ENCODE measurements at places on chromosomes 3 and 15.

DNA sequence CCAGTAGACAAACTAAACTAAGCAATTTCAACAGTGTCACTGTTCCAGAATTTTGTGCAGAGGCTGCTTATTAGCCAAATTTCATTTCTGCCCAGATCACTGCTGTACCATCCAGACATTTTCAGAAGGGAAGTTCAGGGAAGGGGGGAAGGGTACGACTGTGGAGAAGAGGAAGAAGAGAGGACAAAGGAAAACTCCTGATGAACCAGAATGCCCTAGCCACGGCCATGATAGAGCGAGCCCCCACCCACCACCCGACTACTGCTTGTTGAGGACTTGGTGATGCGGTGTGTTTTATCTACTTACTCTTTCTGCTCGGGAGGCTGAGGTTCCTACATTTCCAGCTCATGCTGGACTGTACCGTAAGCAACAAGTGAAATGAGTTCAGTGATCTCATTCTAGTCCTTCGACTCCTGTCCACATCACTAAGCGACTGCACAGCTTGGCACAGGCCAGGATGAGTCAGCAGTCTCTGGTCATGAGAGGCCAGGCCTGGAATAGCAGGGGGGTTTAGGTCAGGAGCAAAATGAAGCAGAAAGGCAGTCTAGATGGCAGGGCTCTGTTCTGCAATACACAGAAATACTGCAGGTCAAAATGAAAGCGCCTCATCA is 330.8 kb downstream of the TIGIT start:
- peaks cover 13% of the 10 kb centered on the region for H3K36me3 ChIP-seq
- no peaks in the 10 kb centered on the region for H3K27me3 ChIP-seq
- H3K27ac ChIP-seq = no peak overlapping the region
- peaks cover 26% of the 10 kb centered on the region for H3K4me1 ChIP-seq
- no peak for DNase-seq

- no peak for DNase-seq
- H3K27ac ChIP-seq = no peak overlapping the region
- no peaks in the 10 kb centered on the region for H3K27me3 ChIP-seq
- H3K4me3 ChIP-seq = no peak overlapping the region
- no peaks in the 10 kb centered on the region for H3K36me3 ChIP-seq
Observed at GRCh38 chr15:59295261-59296001, 77.2 kb downstream of the MYO1E start.

- no peak overlapping the region for H3K27ac ChIP-seq
- H3K36me3 ChIP-seq = peaks cover 99% of the 10 kb centered on the region
- H3K27me3 ChIP-seq = no peaks in the 10 kb centered on the region
- DNase-seq = no peak
Observed at GRCh38 chr3:154304936-154305335, 19.4 kb downstream of the DHX36 start.

DNA sequence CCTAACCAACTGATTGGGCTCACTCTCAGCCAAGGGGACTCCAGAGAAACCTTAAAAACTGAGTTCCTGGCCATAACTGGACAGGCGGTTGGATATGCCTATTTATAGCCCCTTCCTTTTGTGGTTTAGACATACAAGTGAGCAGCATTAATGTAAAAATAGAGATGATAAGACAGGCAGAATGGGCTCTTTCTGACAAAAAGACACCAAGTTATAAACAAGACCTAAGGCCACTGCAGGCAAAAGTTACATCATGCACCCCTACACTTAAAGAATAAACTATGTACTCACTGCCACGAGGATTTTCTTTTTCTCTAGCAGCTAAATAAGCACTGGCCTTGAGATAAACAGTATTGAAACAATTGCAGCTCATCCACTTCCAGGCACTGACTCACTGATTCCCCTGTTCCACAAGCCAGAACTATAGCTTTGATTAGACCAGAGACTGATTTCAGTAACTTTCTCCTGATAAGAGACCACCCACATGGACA is 30.1 kb downstream of the SUCNR1 start:
- no peaks in the 10 kb centered on the region for H3K27me3 ChIP-seq
- peaks cover 11% of the 10 kb centered on the region for H3K4me1 ChIP-seq
- H3K27ac ChIP-seq = no peak overlapping the region
- H3K4me3 ChIP-seq = no peak overlapping the region
- DNase-seq = no peak
- no peaks in the 10 kb centered on the region for H3K36me3 ChIP-seq

DNA sequence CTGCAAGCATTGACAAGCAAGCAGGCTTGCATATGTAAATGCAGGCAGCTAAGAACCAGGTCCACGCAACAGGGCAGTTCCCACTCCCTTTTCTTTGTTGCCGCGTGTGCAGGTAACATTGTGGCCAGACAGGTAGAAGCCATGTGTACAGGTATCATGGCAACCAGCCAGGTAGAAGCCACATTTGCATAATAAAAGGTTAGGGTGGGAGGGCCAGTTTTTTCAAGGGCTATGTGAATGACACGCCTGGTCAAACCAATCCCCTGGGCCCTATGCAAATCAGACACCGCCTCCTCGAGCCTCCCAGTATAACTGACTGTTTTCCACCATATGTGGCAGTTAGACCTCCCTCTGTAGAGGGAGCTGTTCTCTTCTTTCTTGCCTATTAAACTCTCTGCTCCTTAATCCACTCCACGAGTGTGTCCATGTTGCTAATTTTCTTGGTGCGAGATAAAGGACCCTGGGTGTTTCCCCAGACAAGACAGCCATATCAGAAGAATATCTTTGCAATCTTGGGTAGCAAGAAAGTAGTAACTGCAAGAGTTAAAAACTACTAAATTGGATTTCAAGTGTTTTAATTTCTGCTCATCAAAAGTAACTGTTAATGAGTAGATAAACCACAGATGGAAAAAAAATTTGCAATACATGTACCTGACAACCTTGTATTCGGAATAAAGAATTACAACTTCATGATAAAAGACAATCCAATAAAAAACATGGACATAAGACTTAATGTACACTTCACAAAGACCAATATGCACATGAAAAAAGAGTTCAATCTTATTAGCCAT is 21.8 kb downstream of the PCOLCE2 start:
- no peaks in the 10 kb centered on the region for H3K36me3 ChIP-seq
- no peak for DNase-seq
- H3K4me3 ChIP-seq = no peak overlapping the region
- peaks cover 9% of the 10 kb centered on the region for H3K4me1 ChIP-seq
- peaks cover 9% of the 10 kb centered on the region for H3K27me3 ChIP-seq
- no peak overlapping the region for H3K27ac ChIP-seq

DNA sequence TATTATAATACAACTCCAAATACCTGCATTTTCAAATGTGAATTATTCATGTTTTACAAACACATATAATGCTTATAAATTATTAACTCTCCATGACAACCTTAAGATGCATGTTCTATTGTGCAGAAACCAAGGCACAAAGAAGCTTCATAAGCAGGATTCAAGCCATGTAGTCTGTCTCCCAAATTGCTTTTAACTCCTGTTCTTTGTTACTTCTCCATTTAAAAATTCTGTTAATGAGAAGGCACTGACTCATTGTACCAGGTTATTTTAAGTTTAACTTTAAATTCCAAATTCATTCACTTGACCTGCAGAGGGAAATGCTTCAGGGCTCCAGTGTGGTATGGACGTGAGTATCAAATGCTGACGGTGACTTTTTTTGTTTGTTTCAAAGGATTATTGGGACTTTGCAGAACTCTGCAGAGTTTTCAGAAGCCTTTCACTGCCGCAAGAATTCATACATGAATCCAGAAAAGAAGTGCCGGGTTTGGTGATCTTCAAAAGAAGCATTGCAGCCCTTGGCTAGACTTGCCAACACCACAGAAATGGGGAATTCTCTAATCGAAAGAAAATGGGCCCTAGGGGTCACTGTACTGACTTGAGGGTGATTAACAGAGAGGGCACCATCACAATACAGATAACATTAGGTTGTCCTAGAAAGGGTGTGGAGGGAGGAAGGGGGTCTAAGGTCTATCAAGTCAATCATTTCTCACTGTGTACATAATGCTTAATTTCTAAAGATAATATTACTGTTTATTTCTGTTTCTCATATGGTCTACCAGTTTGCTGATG is 100.0 kb downstream of the MME start:
- H3K4me1 ChIP-seq = peaks cover 6% of the 10 kb centered on the region
- DNase-seq = no peak
- H3K27ac ChIP-seq = no peak overlapping the region
- no peak overlapping the region for H3K4me3 ChIP-seq

DNA sequence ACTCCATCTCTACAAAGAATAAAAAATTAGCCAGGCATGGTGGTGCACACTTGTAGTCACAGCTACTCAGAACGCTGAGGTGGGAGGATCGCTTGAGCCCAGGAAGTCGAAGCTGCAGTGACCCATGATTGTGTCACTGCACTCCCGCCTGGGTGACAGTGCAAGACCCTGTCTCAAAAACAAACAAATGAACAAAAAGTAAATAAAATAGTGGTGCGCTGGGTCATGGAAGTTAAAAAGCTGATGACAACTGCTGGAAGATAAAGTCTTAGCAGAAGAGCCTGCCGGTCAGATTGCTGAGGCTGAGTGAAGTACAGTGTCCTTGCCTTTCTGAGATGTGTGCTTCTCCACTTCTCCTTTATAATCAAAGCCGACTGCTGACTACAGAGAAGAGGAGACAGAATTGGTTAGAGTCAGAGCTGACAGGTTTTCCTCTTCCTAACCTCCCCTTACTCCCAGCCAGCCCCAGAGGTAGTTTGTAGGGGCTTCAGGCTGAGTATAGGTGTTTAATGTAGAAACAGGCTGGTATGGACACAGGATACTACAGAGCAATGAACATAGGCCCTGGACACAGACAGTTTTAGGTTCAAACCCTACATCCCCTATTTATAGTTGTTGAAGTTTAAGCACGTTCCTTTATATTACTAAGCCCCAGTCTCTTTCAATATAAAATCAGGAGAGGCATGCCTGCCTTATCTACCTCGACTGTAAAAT is 17.9 kb downstream of the HCLS1 start:
- peaks cover 85% of the 10 kb centered on the region for H3K36me3 ChIP-seq
- no peaks in the 10 kb centered on the region for H3K27me3 ChIP-seq
- DNase-seq = no peak

DNA sequence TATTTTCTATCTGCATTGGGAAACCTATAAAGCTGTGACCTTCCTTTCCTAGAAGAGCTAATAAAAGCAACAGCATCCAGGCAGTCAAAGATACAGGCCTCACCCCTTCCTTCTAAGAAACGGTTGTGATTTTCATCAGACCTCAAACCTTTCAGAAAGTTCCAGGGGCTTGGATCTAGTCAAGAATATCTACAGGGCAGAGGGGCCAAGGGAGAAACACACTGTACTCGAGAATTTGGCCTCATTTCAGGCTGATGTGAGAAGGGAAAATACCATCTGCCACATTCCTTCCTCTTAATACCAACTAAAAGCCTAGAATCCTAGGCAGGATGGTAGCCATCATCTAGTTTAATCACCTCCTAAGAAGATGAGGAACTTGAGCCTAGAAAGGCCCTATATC is 24.5 kb upstream of the BCL6 start:
- no peaks in the 10 kb centered on the region for H3K27me3 ChIP-seq
- H3K4me3 ChIP-seq = no peak overlapping the region
- peaks cover 48% of the 10 kb centered on the region for H3K4me1 ChIP-seq

DNA sequence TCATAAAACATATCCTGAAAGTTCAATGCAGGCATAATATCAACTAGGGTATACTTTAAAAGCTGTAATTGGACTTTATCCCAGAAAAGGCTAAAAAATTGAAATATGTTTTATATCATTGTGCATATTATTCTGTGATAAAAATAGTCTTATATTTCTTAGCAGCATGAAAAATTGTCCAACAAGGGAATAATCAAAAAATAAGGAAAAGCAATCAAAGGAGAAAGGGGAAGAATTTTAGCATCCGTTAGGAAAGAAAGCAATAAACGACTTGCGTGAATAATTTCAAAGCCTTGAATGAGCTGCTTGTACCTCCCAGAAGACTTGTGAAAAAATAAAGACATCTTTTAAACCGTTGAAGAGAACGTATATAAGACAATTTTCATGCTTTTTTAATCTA is 1369.8 kb upstream of the GBE1 start:
- no peak overlapping the region for H3K4me3 ChIP-seq
- H3K4me1 ChIP-seq = no peaks in the 10 kb centered on the region
- DNase-seq = no peak
- H3K36me3 ChIP-seq = no peaks in the 10 kb centered on the region

DNA sequence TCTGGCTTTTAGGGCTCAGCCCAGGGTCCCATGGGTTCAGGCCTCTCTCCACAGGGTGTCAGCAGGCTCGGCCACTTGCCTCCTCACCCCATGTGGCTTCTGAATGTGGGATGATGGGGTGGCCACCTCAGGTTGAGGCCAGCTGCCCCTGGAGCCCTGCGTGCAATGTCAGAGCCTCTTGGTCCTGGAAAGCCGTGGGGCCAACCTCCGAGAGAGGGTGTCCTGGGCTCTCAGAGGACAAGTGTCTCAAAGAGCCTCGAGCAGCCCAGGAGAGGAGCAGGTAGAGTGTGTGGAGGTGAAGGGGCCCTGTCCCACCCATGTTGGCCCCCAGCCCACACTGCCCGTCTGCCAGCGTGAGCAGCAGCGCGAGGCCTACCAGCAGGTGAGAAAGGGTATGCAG is 86.0 kb downstream of the PLXNA1 start:
- no peaks in the 10 kb centered on the region for H3K4me1 ChIP-seq
- H3K36me3 ChIP-seq = no peaks in the 10 kb centered on the region
- no peak overlapping the region for H3K27ac ChIP-seq
- no peak for DNase-seq
- no peak overlapping the region for H3K4me3 ChIP-seq
- H3K27me3 ChIP-seq = peaks cover 39% of the 10 kb centered on the region

DNA sequence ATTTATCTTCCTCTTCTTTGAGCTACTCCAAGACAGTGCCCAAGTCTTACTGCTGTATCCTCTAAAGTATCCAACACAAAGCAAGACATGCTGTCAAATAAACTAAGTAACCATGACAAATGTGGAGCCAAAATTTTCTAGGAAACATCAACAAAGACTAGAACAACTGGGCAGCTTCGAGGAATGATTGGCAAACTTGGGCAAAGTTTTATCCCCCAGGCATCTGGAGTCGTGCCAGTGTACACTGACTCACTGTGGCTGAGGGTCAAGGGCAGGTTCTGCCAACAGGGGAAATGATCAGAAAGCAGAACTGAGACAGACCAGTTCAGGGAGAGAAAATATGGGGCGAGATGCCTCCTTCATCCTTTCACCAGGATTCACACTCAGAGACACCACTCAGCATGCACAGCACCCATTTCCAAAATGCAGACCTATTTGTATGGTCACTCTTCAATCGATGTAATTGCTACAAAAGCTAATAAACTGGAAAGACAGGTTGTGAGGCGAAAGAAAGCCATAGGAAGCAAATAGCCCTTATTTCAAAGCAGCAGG is 65.8 kb downstream of the MB21D2 start:
- H3K36me3 ChIP-seq = no peaks in the 10 kb centered on the region
- peak overlapping the region; percentile 10 for H3K27ac ChIP-seq
- no peak overlapping the region for H3K4me3 ChIP-seq
- no peak for DNase-seq

DNA sequence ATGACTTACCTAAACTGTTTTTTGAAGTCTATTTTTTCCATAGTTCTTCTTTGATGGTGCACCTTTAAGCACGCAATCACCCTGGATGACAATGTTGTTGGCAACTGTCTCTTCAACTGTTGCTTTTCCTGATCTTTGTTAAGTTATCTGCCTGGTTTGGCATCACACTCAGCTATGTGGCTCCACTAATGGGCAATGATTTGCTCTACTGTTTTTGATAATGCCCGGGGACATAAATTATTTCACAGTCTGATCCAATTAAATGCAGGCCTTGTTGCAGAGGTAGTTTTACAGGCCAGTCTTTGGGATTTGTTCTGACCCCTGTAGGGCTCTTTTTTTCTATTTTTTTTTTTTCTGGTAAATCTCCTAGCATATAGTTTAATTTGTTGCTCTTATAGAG is 436.3 kb downstream of the ZNF385D start:
- H3K4me1 ChIP-seq = no peaks in the 10 kb centered on the region
- no peak overlapping the region for H3K27ac ChIP-seq
- H3K4me3 ChIP-seq = no peak overlapping the region

- H3K36me3 ChIP-seq = no peaks in the 10 kb centered on the region
- no peak overlapping the region for H3K27ac ChIP-seq
- DNase-seq = no peak
- H3K4me1 ChIP-seq = no peaks in the 10 kb centered on the region
Observed at GRCh38 chr3:54251705-54252104, 129.4 kb downstream of the CACNA2D3 start.

All from activated T-cell treated with anti-CD3 and anti-CD28 coated beads, Interleukin-2, amount 50 U/mL, for 24 hours (primary cell).